ENCODE measurements at places on chromosomes 12 and 14. TPM values are rescaled to one million over a fixed set of nuclear protein-coding genes. Genes with fewer than 3 reads are reported as not detected.

Gene SIX6
- not detected for total RNA-seq

Gene FAIM2
- 3.0 TPM for total RNA-seq

Gene CIROP
- not detected for total RNA-seq

Gene OR4E2
- not detected for total RNA-seq

Gene TAS2R42
- not detected for total RNA-seq

Gene POTEG
- total RNA-seq, result not detected

Gene P3H3
- 65.5 TPM for total RNA-seq

Gene CDKL1
- 37.4 TPM for total RNA-seq

Gene BMP4
- 73.5 TPM for total RNA-seq

Gene PTPRO
- total RNA-seq, result under 0.01 TPM

Gene MIP
- 0.26 TPM for total RNA-seq

Gene KRT75
- 1.4 TPM for total RNA-seq

Gene KNTC1
- 31.7 TPM for total RNA-seq

Gene CPNE6
- not detected for total RNA-seq

Gene FKBP3
- 33.9 TPM for total RNA-seq

Gene MAP1LC3B2
- total RNA-seq, result 0.97 TPM

Gene SOAT2
- 0.11 TPM for total RNA-seq

Gene ATL1
- total RNA-seq, result 16.4 TPM

Gene FAM90A1
- 0.13 TPM for total RNA-seq

Gene HOXC4
- total RNA-seq, result 2.2 TPM

Gene CSRP2
- total RNA-seq, result 4.0 TPM

Gene SYT1
- 1.5 TPM for total RNA-seq

Gene DIO2
- total RNA-seq, result 14.7 TPM

Gene HCAR3
- not detected for total RNA-seq

Gene AACS
- total RNA-seq, result 17.4 TPM

Gene LRP1
- 578 TPM for total RNA-seq

Gene GLT1D1
- not detected for total RNA-seq

Gene LRIG3
- 197 TPM for total RNA-seq

Gene GARIN6
- not detected for total RNA-seq

Gene GPX2
- not detected for total RNA-seq

Gene PTPRB
- total RNA-seq, result 0.32 TPM

Gene KRT85
- under 0.01 TPM for total RNA-seq

Gene SERPINA1
- total RNA-seq, result 15.8 TPM

Gene LMO3
- 0.39 TPM for total RNA-seq
